NCI-H1930 (cell line): ENCODE measurements at places on chromosomes 4 and X.

- no peak for DNase-seq
Observed at GRCh38 chrX:82081027-82081426, 879.1 kb downstream of the SH3BGRL start.

DNA sequence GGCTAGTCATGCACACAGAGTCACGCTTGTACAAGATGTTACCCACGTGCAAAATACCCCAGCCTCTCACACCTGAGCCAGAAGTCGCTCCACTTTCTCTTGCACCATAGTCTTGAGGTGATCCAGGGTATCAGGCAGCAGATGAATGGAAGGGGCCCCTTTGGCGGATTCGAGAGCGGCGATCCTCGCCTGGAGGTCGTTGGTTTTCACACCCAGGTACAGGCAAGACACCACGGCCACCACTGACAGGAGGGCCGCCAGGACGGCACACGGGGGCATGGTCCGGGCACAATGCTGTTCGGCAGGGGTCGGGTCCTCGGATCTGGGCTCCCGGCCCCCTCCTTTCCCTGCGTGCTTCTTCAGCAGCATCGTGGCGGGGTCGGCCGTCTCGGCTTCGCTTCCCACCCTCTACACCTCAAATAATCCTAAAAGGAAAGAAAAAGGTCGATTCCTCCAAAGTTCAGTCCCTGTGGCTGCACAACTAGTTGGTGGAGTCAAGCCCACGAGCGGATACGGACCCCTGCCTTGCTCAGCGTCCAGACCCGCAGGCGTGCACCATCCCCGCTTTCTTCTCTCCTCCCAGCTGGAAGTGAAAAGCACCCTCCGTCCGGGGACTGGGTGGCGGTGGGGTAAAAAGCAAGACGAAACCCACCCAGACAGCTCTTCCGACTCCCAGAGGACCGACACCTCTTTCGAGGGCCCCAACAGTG is 652 bp downstream of the COL25A1 start:
- DNase-seq, result no peak

- DNase-seq, result no peak
Observed at GRCh38 chr4:88442689-88443191, 14.2 kb upstream of the HERC5 start.

GRCh38 chr4:3775005-3775404 is 8.8 kb downstream of the ADRA2C start:
- no peak for DNase-seq

DNA sequence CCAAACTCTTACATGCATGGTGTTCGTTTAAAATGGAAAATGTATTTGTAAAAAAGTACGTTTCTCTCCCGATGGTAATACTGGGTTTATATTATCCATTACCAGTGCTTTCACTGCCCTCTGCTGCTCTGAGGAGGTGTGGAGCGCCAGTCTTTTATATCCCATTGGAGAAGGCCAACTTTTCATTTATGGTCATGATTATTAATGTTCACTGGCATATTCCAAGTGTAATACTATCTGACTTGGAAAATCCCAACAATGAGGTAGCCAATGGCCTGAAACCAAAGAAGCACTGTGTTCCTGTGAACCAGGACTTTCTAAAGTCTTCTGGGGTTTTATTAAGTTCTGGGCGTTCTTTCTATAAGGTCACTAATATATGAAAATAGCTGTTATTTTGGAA is 80.7 kb downstream of the SYNPO2 start:
- DNase-seq, result peak; percentile 11

- DNase-seq, result no peak
Observed at GRCh38 chr4:153790962-153791551, 2.2 kb upstream of the SFRP2 start.

DNA sequence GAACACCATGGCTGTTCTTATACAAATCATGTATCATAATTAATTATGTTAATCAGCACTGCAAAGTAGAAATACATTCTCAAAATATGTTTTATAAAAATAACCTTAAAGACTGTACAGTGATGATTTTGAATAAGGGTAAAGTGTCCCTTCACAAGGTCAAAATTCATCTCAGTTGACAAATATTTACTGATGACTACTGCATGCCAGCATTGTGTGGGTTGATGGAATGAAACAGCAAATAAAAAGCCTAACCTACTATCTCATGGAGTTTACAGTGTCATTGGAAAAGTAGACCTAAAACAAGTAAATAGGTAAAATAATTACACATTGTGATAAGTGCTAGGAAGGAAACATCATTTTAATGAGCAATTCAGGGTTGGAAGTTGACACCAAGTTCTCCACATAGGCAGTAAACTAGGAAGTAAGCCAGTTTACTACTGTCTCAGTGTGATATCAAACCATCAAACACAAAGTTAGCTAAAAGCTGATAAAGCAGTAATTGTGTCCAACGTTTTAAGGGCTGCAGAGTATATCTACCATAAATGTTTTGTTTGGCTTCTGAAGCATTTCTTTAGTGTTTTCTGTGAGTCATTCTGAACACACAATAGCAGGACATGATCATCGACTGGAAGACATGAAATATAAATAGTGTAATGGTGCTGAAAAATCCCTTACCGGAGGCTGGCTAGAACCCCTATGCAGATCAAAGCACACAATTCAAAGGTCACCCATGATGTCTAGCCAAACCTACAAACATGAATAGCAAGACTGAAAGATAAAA is 221.8 kb downstream of the DACH2 start:
- no peak for DNase-seq

DNA sequence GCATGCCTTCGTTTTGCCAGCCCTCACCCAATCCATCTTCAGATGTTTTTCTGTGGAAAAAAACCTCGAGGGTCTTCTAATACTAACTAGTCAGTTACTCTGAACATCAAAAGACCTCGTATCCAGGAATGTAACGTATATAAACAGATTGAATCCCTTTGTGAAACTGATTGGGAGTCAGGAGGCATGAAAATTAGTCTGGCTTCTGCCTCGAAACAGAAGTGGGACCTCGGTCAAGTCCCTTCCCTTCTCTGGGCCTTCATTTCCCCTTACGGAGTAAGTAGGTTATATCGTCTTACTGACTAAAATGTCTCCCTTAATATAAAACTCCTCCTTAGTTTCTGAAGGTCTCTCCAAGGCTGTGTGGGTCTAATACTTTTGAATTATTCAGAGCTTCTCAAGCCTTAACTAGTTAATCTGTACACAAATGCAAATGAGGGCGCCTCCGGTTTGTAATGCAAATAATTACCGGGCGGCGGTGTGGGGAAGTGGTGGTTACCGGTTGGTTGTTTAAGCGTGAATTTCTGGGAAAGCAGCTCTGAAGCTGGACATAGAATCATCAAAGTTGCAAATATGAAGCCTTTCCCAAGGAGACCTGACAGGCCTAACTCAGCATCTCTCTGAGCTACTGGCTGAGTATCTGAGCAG is 11.4 kb upstream of the NKRF start:
- DNase-seq, result no peak

DNA sequence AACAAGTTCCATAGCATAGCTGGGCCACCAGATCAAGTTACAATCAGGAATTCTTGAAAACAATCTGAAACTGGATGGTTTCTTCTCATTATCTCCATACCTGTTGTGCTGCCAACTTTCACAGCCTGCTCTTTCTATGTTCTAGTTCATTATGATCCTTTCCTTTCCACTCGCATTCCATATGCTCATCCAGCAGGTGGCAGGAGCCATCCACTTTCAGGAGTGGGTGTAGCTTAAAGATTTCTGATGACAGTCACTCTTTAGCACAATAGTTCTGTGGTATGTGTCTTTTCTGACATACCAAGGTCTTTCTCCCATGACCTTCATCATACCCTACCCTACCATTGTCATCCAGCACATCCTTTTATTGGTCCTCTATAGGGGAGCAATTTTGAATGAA is 46.4 kb downstream of the PAGE2 start:
- no peak for DNase-seq

GRCh38 chr4:4386736-4387392 is at the start of gene NSG1:
NSG1 (plus strand) TSS chr4:4387102; CDS start chr4:4387630, 528 bp downstream.
- peak; percentile 23 for DNase-seq

GRCh38 chr4:183149616-183150539 is 50.8 kb downstream of the WWC2 start:
- DNase-seq, result no peak

DNA sequence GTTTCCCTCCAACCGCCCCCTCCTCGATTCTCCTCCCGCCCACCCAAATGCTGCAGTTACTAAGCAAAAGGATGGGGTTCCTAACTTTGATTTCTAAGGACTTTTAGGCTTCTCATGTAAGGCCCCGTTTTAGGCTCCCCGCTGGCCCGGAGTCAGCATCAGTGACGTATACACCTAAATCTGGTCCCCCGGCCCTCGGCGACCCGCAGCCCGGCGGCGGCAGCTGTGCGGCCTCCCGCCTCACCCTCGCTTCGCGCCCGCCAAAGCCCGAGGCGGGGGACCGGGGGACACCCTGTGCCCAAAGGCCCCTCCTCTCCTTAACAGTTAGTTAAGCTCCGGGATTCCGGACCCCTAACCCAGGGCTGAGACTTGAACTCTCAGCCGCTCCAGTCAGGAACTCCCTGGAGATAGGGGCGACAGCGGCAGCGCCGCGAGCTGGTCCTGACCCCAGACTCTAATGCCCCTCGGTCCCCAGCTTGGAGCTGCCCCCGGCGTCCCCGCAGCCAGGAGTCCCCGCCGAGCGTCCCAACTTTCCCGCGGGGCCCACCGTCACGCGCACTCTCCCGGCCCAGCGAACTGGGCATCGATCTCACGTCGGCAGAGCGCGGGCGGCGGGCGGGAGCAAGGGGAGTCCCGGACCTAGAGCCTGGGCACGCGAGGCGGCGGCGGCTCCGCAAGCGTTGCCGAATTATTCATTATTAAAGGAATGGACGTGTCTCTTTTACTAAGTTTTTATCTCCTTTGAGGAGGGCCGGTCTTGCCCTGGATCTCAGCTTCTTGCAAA is 1.5 kb upstream of the NR3C2 start:
- no peak for DNase-seq

DNA sequence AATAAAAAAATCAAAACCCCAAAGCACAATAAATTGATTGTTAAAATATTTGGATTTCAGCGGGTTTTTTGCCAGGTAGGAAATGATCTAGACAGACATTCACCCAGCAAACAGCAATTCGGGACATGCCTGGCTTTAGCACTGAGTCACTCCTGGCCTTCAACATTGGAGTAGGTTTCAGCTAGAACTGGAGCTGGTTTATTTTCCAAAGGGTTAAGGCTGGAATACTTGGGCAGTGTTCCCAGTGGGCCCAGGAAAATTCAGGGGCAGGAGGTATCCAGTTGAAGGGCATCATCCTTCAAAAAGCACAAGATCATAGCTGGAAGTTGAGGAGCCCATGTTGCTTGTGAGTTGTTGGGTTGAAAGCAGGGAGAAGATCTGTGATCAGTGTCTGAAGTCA is 41.0 kb downstream of the TXLNG start:
- DNase-seq, result no peak

DNA sequence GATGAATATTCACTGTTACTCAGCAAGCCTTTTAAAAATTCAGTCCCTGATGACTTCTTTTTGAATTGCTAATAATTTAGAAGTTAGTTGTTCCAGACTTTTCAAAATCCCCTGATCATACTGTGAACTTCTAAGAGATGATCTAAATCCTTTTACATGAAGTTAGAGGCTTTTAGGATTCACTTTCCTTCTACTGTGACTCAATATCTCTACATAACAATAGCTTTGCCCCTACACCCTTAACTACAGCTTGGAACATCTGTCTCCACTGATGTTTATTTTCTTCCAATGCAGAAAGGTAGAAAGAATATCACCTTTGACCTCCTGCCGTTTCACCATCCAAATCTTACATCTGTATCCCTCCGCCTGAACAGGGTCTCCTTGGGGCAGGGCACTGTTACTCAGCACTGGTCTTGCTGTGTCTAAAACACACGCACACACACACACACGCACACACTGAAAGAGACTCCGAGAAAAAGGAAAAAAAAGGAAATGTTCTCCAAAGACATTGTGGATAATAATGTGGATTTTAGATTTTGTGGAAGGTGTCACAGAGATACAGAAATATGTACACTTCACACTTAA is 111.6 kb upstream of the GPRIN3 start:
- DNase-seq, result no peak

GRCh38 chrX:112753116-112753515 is 73.4 kb upstream of the LHFPL1 start:
- DNase-seq, result no peak

- DNase-seq, result no peak
Observed at GRCh38 chr4:143699331-143700045, 987 bp downstream of the FREM3 start.

DNA sequence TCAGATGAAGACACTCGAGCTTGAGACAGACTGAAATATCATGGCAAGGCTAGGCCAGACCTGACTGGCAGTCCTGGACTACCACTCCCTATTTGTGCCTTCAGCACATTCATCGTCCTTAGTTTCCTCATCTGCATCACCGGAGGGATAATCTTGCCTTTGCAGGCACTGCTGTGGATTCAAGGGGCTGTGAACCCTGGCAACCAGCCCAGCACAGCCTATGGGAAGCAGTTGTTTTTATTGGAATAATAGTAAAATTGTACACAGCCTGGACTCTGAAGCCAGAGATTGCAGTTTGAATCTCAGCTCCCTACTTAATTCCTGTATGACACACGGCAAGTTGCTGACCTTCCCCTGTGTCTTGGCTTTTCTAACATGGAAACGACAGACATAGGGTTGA is 161.0 kb downstream of the NSUN7 start:
- no peak for DNase-seq

- DNase-seq, result no peak
Observed at GRCh38 chrX:100681599-100681998, 37.6 kb downstream of the SRPX2 start.

GRCh38 chrX:96924581-96924980 is 40.9 kb downstream of the RPA4 start:
- no peak for DNase-seq

DNA sequence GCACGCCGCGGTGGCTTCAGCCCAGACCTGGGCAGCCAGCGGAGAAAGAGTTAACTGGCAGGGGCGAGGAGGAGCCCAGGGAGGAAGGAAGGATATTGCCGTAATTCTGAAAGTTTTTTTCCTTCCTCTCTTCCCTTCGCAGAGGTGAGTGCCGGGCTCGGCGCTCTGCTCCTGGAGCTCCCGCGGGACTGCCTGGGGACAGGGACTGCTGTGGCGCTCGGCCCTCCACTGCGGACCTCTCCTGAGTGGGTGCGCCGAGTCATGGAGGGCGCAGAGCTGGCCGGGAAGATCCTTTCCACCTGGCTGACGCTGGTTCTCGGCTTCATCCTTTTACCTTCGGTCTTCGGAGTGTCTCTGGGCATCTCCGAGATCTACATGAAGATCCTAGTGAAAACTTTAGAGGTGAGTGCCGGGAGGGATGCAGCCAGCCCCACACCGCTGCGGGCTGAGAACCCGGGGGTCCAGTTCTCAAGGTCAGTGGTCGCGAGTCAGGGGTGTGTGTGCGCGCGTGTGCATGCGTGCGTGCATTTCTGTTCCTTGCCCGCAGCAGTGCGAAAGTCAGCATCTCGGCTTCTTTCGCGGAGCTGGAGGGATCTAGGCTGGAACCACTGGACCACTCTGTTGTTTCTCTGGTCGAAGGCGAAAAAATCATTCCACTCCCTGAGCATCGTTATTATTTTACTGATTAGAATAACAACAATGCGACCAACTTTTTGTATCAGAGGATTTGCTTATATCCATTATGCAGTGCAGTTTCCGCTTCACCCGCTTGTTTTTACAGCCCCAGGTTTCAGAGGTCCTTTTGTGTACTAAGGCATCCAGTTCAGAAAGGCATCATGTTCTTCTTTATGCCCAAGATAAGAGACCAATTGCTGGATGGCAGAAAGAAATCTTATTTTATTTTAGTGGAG is 709 bp downstream of the GPAT3 start:
- DNase-seq, result no peak

- DNase-seq, result peak; percentile 17
Observed at GRCh38 chr4:1767770-1768366, 25.2 kb upstream of the FGFR3 start.

GRCh38 chrX:107684956-107685385 is 56.7 kb downstream of the PRPS1 start:
- DNase-seq, result no peak
